ENCODE measurements at places on chromosomes 11 and 22.

GRCh38 chr22:50057278-50058060 is 629 bp downstream of the TTLL8 start:
- no peak for DNase-seq

GRCh38 chr22:27488456-27489177 is 312.9 kb downstream of the MN1 start:
- DNase-seq: no peak

DNA sequence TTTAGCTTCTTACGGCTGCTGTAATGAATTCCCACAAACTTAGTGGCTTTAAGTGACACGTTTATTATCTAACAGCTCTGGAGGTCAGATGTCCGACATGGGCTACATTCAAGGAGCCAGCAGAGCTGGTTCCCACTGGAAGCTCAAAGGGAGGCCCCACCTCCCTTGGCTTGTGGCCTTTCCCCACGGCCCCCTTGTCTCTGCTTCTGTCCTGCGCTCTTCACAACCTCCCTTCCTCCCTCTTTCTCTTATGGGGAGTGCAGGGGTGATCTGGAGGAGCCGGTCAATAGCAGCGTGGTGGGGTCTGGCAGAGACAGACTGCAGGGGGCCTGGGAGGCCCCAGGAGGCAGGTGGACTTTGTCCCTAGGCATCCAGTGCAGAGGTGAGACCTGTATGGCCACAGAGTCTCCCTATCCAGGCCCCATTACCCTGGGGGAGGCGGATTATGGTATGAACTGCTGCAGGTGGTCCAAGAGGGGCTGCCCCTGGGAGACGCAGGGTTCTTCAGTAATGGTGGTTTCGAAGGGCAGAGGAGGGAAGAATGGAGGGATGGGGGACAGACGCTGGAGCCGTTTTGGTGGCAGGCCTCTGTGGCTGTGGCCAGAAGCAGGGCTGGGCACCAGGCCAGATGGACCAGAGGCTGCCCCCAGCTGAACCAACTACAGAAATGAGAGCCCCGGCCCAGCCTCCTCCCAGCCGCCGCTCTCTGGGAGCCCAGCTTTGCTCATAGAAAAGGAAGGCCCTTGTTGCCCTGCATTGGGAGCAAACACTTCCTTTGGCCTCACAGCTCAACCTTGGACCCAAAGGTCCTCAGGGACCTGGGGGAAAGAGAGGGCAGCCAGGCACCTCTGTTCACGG is 30.7 kb upstream of the KCNQ1OT1 start:
- DNase-seq: no peak

DNA sequence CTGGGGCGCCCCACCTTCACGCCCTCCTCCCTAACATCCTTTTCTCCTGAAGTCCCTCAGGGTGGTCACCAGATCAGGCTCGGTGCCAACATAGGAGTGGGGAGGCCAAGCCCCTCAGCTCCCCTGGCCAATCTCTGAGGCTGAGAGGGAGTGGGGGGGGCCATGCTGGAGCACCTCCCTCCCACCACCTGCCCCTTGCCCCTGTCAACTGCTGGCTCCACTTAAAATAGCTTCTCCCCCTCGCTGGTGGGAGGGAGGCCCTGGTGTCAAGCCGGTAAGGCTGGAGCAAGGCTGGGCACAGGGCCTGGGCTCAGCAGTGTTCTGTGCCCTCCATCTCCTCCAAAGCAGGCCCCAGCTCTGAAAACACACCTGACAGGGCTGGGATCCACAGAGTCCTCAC is 4.9 kb downstream of the PLXNB2 start:
- DNase-seq: no peak

- DNase-seq: no peak
Observed at GRCh38 chr11:60919956-60920355, 4.3 kb upstream of the TMEM132A start.

- DNase-seq: no peak
Observed at GRCh38 chr11:113392236-113392921, 4.8 kb downstream of the ANKK1 start.

DNA sequence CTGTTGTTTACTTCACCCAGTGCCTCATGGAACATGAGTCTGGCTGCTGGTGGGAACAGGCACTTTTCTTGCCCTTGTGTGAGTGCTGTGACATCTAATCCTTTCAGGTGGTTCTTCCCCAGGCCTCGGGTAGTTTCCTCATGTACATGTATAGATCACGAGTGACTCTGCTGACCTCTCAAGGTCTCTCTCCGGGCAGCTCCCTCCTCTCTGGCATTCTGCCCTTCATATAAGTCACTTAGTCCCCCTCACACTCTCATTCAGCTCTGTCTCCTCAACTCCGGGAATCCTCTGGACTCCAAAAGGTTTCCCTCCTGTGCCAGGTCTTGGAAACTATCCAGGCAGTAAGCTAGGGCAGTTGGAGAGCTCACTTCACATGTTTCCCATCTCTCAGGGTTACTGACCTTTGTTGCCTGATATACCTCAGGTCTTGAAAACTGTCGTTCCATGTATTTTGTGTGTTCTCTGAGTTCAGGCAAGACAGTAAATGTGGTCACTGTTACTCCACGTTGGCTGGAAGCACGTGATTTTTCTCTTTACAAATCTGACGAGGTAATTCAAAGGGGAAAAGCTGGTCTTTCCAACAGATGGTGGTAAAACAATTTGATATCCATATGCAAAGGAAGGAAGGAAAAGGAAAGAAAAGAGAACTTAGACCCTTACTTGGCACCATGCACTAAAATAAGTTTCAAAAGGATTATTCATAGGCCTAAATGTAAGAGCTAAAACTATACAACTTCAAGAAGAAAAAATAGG is 40.5 kb upstream of the PITPNB start:
- no peak for DNase-seq

DNA sequence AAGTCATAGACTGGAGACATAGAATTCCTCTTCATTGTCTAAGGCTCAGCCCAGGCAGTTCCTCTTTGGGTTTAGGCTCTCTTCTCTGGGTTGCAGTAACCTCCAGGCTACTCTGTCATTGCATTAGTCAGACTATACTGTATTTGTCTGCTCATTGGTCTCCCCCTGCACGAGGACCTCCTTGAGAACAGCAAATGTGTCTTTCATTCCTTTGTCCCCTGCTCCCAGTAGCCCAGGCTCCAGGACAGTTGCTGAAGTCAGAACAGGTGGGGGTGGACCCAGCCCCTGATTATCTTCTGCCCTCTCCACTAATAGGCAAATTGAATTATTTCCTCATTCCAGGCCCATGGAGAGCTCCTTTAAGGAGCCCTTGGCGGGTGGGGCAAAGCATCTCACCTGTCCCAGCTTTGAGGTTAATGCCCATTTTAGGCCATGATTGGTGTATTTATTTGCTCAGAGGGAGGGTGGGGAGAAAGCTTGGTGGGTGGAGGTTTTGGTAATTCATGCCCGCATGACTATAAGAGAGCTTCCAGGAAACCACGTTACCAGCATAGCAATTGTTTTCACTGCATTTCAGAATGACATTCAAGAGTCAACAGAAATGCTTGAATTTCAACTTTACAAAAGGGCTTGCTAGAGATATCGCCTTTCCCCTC is 40.9 kb downstream of the NAV2 start:
- no peak for DNase-seq

- DNase-seq: no peak
Observed at GRCh38 chr11:45436118-45436517, 150.0 kb upstream of the SYT13 start.
